Left renal cortex interstitium (tissue), 4 donors: ENCODE measurements at places on chromosomes 2 and 18.

GRCh38 chr2:168912466-168912865 is 11.4 kb downstream of the G6PC2 start:
- DNase-seq = no peak

DNA sequence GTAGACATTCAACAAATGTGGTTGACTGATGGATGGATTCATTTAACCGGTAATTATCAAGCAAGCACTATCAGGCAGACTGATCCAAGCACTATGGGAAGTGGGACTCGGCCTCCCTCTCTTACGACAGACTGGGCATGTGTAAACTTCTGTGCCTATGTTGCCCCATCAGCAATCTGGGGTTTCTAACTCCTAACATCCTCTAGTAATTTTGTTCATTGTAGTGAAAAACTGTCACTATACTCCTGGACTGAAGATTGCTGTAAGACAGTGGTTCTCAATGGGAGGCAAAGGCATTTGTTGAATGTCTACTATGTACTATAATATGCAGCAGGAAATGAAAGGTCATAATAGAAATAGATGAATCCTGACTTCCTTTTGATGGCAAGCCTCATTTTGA is 51.2 kb upstream of the CREB1 start:
- DNase-seq = no peak

GRCh38 chr2:118479020-118479419 is 368.4 kb downstream of the EN1 start:
- no peak for DNase-seq

DNA sequence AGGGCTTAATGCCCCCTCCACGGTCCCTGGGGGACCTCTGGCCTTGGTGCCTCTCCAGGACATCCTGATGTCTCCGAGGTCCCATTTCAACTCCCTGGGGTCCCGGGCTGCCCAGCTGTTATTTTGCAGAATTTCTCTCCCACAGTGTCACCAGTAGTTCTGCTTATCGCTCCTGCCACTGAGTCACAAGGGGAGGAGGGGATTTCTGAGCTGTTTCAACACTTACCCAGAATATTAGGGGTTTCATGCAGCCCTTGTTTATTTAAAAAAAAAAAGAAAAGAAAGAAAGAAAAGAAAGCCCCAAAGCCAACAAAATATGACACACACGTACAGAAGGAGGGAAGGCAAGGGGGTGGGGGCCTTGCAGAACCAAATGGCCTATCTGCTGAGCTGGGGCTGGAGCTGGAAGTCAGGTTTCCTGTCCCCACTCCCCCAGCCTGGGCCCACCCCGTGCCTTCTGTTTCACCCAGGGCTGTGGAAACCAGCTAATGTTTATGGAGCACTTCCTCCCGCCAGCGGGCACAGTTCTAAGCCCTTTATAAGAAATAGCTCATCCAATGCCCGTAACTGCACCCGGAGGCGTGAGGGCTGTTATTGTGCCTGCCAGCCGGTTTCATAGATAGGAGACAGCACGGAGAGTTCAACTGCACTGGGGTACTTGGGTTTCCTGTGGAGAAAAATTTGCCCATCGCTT is 8.4 kb upstream of the ARID5A start:
- no peak for DNase-seq

GRCh38 chr18:50454387-50454988 is 79.6 kb downstream of the SKA1 start:
- DNase-seq = no peak
